ENCODE measurements at places on chromosomes 2 and 18. TPM values are rescaled to one million over a fixed set of nuclear protein-coding genes. Genes with fewer than 3 reads are reported as not detected.
A peak's percentile ranks its signal among the peaks of the same experiment; 100 is the strongest.

The CYP27C1 gene
- not detected for total RNA-seq

The ZSWIM2 gene
- not detected for total RNA-seq

DNA sequence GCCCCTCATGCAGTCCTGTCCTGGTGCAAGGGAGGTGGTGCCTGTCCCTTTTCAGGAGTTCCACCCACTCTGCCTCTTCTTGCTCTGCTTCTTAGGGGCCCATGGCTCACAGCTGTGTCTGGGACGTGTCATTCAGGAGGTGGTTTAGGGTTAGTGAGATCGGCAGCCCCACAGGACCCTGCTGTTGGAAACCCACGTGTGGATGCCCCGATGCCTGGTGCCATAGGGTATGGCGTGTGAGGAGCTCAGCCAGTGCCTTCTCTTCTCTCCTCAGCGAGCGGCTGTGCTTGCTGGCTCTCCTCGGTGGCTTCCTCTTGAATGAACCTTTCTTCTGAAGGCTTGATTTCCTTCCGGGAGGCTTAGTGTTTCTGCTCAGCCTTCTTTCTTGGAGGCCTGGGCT is 55.2 kb downstream of the LDLRAD4 start:
- peak; percentile 50 for DNase-seq
- peak overlapping the region; percentile 67 for H3K4me3 ChIP-seq
- H3K27ac ChIP-seq, result peak overlapping the region; percentile 81
- no peaks in the 10 kb centered on the region for H3K27me3 ChIP-seq

DNA sequence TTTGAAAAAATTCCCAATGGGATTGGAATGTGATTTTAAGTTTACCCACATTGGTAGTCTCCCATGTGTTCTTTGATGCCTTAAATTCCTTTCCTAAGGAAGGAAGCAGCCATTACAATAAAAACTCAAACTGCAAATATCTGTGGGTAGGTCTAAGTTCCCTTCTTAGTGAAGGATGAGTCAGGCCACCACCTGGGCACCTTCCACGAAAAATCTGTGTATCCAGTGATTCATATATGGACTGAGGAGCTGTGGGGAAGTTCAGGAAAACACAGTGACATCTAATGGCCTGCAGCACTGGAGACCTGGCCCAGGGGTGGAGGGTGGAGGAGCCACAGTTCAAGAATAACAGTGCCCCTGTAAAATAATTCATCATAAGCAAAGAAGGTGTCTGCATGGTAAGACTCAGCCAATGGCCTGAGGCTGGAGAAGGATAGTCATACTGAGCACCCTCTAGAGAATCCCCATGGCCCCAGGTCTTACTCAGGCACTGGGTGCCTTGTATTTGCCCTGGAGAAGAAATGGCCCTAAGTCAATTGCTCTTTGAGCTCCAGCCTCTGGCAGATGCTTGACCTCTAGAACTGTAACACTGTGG is 248.6 kb downstream of the SP3 start:
- H3K27ac ChIP-seq, result no peak overlapping the region
- H3K4me1 ChIP-seq, result no peaks in the 10 kb centered on the region
- no peaks in the 10 kb centered on the region for H3K36me3 ChIP-seq
- DNase-seq, result no peak
- H3K4me3 ChIP-seq, result no peak overlapping the region

The SPATA3 gene
- 1.3 TPM for total RNA-seq

The ZNF892 gene
- 3.2 TPM for total RNA-seq

- no peak for DNase-seq
- no peaks in the 10 kb centered on the region for H3K27me3 ChIP-seq
- peaks cover 10% of the 10 kb centered on the region for H3K36me3 ChIP-seq
These were observed 529.2 kb upstream of the ID2 start for GRCh38 chr2:8152392-8153257.

DNA sequence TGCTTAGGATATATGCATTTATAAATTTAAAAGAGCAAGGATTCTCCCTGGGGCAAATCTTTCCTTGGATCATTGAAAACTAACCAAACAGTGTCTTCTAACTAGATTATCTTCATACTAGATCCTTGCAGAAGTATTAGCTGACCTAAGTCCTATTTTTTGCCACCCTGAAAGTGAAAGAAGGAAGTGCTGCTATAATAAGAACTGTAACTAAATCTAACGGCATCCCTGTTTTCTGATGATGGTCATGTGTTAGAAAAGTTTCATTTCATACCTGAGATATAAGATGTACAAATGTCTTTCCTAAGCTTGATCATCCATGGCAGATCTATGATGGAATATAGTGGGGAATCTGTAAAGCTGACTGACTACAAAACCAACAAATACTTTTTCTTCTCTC is 102.7 kb downstream of the MAP2 start:
- H3K36me3 ChIP-seq, result no peaks in the 10 kb centered on the region
- DNase-seq, result no peak
- no peak overlapping the region for H3K4me3 ChIP-seq
- H3K27me3 ChIP-seq, result no peaks in the 10 kb centered on the region
- peaks cover 21% of the 10 kb centered on the region for H3K4me1 ChIP-seq

GRCh38 chr2:235523021-235523420 is 29.2 kb downstream of the AGAP1 start:
- H3K27me3 ChIP-seq, result peaks cover 12% of the 10 kb centered on the region
- DNase-seq, result no peak
- H3K27ac ChIP-seq, result no peak overlapping the region

DNA sequence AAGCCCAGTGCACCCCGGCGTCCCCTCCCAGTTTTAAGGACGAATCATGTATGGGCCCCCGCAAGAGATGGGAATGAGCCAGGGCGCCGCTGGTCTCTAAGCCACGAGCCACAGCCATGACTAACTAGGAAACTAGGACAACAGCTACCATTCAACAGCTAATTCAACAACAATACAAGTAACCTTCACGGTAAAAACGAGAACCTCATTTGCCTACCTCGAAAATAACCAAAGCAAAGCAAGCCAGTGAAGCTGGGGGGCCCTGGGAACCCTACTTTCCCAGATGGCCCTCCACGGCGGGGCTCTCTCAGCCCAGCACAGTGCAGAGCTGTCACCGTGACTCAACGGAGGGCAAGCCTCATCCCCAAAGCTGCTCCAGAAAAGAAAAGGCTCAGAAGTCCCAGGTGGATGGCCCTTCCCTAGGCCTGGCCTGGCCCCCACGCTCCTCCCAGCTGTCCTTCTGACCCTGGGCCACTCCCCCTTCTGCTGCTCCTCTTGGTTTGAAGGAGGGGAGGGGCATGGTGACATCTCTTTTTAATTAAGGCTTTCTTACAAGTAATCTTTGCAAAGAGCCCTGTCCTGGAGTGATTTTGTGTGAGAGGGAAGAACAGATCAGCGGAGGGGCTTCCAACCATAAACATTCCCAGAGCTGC is 126.3 kb downstream of the HDAC4 start:
- peaks cover 35% of the 10 kb centered on the region for H3K27me3 ChIP-seq
- H3K36me3 ChIP-seq, result peaks cover 10% of the 10 kb centered on the region
- H3K27ac ChIP-seq, result peak overlapping the region; percentile 83
- peaks cover 52% of the 10 kb centered on the region for H3K4me1 ChIP-seq
- DNase-seq, result peak; percentile 74

The XIRP2 gene
- total RNA-seq, result not detected

GRCh38 chr2:241799522-241800197 is 9.3 kb upstream of the NEU4 start:
- H3K27me3 ChIP-seq, result peaks cover 3% of the 10 kb centered on the region
- peaks cover 4% of the 10 kb centered on the region for H3K4me1 ChIP-seq
- H3K36me3 ChIP-seq, result no peaks in the 10 kb centered on the region

DNA sequence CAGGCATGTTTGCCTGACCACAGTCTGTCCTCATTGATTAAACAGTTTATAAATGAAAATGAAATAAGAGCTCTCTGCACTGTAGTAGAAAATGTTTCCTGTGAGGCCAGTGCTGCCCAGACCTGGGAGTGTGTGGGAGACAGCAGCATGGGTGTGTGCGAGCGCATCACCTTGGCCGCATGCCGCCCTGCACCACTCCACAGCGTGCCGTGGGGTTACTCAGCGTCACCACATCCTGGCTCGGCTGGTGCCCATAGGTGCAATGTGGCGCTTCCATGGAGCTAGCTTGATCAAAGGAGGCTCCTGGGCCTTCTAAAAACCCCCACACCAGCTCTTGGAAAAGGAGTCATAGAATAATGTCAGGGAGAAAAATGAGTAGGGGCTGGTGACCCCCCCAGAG is 76.0 kb upstream of the EPC2 start:
- H3K27ac ChIP-seq, result no peak overlapping the region
- H3K4me3 ChIP-seq, result no peak overlapping the region
- peaks cover 12% of the 10 kb centered on the region for H3K4me1 ChIP-seq
- no peaks in the 10 kb centered on the region for H3K36me3 ChIP-seq
- peak; percentile 59 for DNase-seq
